ENCODE measurements at places on chromosomes 6 and 20.

DNA sequence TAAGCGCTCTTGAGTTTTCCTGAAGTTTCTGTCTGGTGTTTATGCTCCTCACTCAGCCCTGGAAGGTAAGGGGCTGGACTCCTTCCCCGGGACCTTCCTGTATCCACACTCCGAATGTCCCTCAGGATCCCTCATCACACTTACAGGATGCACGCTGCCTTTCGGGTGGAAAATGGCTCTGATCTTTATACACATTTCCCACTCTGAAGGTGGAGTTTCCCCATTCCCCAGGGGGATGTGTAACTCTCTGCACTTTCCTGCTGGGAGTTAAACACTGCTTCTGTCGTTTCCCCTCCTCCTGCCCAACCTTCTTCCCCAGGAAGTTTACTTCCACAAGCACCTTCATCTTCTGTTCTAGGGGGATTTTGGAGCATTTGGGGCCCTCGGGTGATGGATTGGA lies 17.1 kb upstream of the IGF2R start:
- DNase-seq = no peak

GRCh38 chr6:51678905-51679620 lies 408.4 kb downstream of the PKHD1 start:
- no peak for DNase-seq

DNA sequence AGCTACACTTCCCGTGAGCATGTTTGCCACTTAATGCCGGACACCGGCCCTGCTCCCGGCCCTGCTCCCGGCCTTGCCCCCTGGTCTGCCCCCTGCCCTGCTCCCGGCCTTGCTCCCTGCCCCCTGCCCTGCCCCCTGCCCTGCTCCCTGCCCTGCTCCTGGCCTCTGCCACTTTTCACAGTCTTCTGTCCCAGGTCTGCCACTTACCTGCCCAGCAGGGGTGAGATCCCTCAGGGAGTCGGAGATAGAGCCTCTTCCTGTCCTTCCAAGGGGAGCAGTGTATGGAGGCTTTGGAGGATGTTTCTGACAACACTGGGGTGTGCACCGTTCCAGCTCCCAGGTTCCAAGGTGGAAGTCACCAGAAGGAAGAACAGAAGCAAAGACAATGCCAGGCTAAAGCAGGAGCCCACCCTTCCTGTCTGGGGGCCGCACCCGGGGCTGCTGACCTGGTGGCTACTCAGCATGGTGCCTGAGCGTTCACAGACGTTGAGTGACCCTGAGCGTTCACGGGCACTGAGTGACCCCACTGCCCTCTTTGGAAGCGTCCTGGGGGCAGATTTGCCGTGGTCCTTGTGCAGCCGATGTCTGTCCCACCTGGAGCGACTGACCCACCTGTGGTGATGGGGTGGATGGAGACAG lies 199.8 kb downstream of the DLL1 start:
- no peak for DNase-seq

DNA sequence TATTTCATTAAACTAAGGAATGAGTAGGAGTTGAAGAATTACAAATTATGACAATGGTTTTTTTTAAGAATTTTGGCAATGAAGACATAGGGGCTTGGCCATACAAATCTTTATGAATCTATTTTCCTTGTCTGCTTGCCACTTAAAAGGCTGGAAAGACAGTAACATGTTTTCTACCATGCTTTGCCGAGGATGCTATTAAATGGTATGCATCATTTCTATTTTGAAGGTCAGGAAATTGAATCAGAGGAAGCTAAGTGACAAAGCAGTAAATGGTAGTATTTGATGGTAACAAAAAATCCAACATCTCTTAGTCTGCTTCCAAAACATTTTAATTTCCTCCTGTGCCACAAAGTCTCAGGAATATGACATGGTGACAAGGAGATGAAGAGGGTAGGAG lies 287.2 kb downstream of the RFPL4B start:
- no peak for DNase-seq

DNA sequence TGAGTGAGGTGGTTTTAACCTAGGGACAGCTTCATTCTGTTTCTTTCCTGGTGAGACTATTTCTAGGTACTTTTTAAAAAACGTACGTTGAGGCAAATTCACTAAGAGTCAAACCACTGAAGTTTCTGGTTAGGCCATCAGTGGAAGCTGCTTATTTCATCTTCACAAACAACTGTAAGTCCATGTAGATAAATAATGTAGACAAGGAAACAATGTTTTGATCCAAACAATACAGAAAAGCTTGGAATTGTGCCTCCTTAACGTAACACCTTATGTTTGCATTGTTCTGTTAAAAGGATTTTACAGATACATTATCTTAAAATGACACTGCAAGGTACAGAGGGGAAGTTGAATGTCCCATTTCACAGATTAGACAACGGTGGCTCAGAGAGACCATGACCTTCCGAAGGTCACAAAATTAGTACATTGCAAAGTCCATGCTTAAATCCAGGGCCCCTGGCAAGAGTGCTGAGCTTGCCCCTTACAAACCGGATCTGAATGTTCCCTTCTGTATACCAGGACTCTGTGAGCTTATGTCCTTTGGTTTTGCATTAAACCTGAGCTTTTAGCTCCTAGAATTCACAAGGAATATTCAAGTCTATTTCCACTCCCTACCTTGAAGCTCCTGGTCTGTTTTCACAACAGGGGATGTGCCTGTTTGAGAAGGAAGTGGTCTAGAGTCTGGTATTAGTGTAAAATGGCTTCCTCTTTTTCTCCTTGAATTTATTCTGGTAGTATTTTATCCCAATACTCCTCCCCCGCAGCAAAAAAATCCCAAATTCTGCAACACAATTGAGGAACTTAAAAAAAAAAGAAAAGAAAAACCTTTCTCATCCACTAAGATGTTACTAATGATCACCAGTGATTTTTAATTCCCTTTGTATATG lies 28.9 kb upstream of the ZNF217 start:
- no peak for DNase-seq

DNA sequence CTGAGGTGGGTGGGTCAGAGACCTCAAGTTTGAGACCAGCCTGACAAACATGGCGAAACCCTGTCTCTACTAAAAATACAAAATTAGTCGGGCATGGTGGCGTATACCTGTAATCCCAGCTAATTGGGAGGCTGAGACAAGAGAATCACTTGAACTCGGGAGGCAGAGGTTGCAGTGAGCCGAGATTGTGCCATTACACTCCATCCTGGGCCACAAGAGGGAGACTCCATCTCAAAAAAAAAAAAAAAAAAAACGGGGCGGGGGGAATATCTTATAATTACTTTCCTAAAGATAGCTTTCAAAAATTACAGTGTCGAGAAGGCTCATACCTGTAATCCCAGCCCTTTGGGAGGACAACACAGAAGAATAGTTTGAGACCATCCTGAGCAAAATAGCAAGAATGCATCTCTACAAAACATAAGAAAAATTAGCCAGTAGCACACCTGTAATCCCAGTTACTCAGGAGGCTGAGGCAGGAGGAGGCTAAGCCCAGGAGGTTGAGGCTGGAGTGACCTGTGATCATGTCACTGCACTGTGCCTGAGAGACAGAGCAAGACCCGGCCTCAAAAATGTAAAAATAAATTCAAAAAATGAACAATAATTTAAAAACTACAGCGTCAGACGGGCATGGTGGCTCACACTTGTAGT lies 25.8 kb downstream of the CBFA2T2 start:
- no peak for DNase-seq

GRCh38 chr20:2984956-2985661 lies 58.3 kb upstream of the GNRH2 start:
- peak; percentile 37 for DNase-seq

- DNase-seq = no peak
Measured at GRCh38 chr20:38167328-38167850, 2.3 kb upstream of the TGM2 start.

GRCh38 chr20:62716941-62717310 lies 8.3 kb downstream of the NTSR1 start:
- DNase-seq = no peak

GRCh38 chr20:32960849-32961731 lies 43.1 kb downstream of the SUN5 start:
- no peak for DNase-seq

- DNase-seq = no peak
Measured at GRCh38 chr6:157143171-157143889, 180.0 kb downstream of the TMEM242 start.

- no peak for DNase-seq
Measured at GRCh38 chr6:1972962-1973361, 272.4 kb downstream of the GMDS start.

DNA sequence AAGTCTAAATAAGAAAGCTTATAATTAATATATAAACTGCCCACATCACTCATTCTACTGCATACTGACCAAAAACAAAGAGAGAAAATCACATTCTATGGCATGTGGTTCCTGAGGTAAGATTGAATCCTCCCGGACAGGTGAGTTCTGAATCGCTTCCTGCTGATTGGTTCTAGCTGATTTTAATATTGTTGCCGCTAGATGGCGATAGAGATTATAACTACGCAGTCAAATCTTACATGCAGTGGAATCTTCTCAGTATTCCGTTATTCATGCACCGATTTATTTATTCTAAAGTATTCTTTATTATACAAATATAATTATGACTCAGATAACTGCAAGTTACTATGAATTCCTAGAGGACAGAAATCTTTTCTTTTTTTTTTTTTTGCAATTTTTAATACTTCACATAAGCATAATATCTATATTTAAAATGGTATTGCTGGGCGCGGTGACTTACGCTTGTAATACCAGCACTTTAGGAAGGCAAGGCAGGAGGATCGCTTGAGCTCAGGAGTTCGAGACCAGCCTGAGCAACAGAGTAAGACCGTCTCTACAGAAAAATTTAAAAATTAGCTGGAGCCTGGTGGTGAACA lies 24.2 kb upstream of the TMX4 start:
- DNase-seq = peak; percentile 81

- DNase-seq = peak; percentile 39
Measured at GRCh38 chr6:151052021-151052646, 186.6 kb downstream of the MTHFD1L start.

GRCh38 chr6:42970871-42971612 lies 7.9 kb downstream of the PEX6 start:
- no peak for DNase-seq

DNA sequence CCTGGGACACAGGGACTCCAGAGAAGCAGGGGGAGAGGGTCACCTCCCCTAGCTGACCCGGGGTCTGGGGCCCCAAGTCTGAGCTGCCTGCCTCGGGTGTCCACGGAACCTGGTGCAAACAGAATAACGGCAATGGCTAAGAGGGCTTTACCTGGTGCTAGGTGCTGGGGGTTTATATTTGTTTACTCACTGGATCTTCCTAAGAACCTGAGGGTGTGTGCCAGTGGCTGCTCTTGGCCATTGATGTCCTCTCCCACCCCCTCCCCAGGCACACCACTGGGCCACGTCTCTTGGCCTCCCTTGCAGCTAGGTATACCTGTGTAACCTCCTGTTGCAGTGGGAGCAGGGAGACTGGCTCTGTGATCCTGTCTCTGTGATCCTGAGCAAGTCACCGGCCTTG lies 157.9 kb upstream of the MLN start:
- DNase-seq = no peak

DNA sequence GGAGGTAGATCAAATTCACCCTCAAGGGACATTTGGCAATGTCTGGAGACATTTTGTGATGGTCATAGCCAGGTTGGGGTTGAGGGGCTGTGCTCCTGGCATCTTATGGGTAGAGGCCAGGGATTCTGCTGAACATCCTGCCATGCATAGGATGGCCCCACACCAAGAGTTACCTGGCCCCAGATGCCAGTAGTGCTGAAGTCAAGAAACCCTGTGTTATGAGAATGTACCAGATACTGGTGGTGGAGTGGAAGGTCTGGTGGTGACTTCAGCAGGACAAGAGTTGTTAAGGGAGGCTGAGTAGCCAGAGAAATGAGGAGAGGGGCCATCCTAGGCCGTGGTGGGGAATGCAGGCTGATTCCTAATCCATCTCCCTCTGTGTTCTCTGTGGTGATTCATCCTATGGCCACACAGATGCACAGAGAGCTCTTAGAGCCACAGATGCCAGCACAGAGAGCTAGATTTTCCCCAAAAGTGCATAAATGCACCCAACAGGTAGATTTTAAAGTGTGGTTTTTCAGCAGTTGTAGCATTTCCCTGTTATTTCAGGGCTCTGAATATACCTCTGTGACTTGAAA lies 43.6 kb downstream of the CDYL start:
- DNase-seq = no peak

DNA sequence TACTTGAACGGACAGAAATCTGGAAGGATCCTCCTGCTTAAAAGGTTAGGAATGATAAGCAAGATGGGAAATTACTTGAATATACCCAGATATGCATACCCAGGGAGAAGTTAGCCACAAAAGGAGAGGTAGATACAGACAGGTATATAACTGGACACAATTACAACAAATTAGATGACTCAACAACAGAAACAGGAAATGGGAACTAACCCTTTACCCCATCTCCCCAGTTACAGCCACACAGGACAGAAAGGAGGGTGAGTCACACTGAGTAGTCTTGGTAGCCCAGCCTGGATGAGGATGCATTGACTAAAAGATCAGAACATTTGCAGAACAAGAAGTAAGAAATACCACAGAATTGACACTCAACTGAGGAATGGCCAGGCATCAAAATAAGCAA lies 61.2 kb downstream of the C6orf52 start:
- no peak for DNase-seq
